ENCODE measurements at places on chromosomes 7 and 10. TPM values are rescaled to one million over a fixed set of nuclear protein-coding genes. Genes with fewer than 3 reads are reported as not detected.

- DNase-seq, result peak; percentile 54
- no peak overlapping the region for H3K4me3 ChIP-seq
- H3K4me1 ChIP-seq, result no peaks in the 10 kb centered on the region
These were observed 3.4 kb upstream of the ARHGAP22 start for GRCh38 chr10:48608279-48608681.

DNA sequence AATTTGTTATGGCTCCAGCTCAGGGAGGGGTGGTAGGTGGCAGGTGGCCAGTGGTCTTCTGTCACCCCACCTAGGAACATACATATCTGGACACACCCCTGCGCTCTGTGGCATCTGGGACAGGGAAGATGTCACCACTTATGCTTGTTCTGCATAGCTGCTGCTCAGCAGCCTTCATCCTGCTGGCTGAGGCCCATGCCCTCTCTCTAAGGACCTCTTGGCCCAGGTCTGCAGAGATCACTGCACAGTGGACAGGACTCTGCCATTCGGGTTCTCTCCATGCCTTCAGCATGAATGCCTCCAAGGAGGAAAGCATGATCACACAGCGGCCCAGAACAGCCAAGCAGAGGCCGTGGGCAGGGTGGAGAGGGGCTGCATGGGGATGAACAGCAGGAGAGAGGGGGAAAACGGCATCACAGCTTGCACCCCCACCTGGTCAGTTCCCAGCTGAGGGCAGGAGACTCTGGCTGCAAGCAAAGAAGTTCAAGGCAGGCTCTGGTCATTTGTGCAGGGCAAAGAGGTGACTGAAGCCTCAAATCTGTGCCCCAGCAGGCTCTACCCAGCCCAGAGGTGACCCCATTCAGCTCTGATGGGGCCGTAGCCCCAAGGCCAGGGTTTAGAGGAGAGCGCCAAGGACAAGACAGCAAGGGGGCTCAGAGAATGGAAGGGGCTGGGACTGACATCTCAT is 47.8 kb upstream of the GDF10 start:
- H3K4me1 ChIP-seq, result no peaks in the 10 kb centered on the region
- H3K27ac ChIP-seq, result no peak overlapping the region
- no peak overlapping the region for H3K4me3 ChIP-seq
- H3K36me3 ChIP-seq, result no peaks in the 10 kb centered on the region

PDE6C gene
- not detected for total RNA-seq

NUDT13 gene
- 0.78 TPM for total RNA-seq

GRCh38 chr10:46033602-46034011 is 3.2 kb upstream of the NCOA4 start:
- H3K27me3 ChIP-seq, result no peaks in the 10 kb centered on the region
- H3K4me3 ChIP-seq, result no peak overlapping the region
- H3K27ac ChIP-seq, result no peak overlapping the region
- DNase-seq, result peak; percentile 36
- H3K36me3 ChIP-seq, result peaks cover 19% of the 10 kb centered on the region
- H3K4me1 ChIP-seq, result peaks cover 14% of the 10 kb centered on the region

DNA sequence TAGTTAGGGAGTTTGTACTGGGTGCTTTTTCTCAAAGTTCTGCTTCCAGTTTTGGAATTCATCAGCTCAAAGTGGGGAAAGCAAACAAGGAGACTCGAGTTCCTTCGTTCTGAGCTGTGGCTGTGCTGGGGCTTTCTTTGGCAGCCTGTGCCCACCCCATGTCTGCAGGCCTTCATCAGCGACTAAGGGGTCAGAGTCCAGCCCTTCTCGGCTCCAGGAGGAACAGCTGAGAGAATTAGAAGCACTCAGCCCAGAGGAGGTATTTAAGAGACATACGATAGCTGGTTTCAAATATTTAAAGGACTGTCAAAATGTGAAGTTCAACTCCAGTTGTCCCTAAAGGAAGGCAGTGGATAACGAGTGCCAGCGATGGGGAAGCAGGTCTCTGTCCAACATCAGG is 41.3 kb downstream of the SH3PXD2A start:
- H3K36me3 ChIP-seq, result no peaks in the 10 kb centered on the region
- H3K4me3 ChIP-seq, result no peak overlapping the region
- no peak overlapping the region for H3K27ac ChIP-seq
- no peak for DNase-seq
- peaks cover 14% of the 10 kb centered on the region for H3K4me1 ChIP-seq

DNA sequence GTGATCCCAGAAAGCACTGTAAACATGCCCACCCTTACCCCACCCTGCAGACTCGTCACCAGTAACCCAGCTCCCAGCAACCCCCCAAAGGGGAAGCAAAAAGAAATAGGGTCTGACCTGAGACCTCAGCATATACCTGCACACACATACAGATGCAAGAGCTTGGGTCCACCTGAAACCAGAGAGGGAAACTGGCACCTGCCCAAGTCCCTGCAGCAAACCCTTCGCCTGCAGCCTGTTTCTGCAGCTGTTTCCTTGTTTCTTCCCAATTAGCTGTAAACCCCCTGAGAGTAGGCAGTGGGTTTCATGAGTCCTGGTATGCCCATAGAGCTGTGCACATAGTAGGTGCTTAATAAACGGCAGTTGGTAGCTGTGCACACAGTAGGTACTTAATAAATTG is 140.5 kb downstream of the FGFR2 start:
- H3K36me3 ChIP-seq, result no peaks in the 10 kb centered on the region
- H3K27me3 ChIP-seq, result no peaks in the 10 kb centered on the region
- DNase-seq, result no peak

DNA sequence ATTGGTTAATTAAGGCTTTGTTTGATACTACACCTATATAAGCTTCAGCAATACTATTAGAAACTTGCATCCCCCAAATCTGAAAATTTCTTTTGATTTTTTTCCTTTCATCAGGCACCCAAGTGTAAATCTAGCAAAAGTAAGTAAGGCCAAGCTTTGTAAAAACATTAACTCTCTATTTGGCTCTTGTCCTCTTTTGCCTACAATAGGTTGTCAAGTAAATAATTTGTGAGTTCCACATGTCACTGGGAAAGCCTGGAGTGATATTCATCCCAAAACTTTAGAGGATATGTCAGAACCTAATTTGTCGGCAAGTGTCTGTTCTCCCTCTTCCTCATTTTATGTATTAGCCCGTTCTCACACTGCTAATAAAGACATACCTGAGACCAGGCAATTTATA is 492.4 kb downstream of the IPMK start:
- DNase-seq, result no peak
- H3K36me3 ChIP-seq, result no peaks in the 10 kb centered on the region
- no peak overlapping the region for H3K27ac ChIP-seq
- peaks cover 20% of the 10 kb centered on the region for H3K4me1 ChIP-seq
- H3K27me3 ChIP-seq, result no peaks in the 10 kb centered on the region
- no peak overlapping the region for H3K4me3 ChIP-seq

GOLGA7B gene
- 1.0 TPM for total RNA-seq

NKX2-3 gene
- not detected for total RNA-seq

CALML5 gene
- total RNA-seq, result not detected

- no peak overlapping the region for H3K4me3 ChIP-seq
- H3K27ac ChIP-seq, result no peak overlapping the region
- H3K36me3 ChIP-seq, result no peaks in the 10 kb centered on the region
These were observed 243.0 kb upstream of the FZD8 start for GRCh38 chr10:35885076-35885475.

- H3K4me1 ChIP-seq, result peaks cover 11% of the 10 kb centered on the region
- H3K36me3 ChIP-seq, result no peaks in the 10 kb centered on the region
- no peak overlapping the region for H3K27ac ChIP-seq
- no peaks in the 10 kb centered on the region for H3K27me3 ChIP-seq
- DNase-seq, result peak; percentile 19
These were observed 46.2 kb downstream of the GRK5 start for GRCh38 chr10:119253433-119254174.

DNA sequence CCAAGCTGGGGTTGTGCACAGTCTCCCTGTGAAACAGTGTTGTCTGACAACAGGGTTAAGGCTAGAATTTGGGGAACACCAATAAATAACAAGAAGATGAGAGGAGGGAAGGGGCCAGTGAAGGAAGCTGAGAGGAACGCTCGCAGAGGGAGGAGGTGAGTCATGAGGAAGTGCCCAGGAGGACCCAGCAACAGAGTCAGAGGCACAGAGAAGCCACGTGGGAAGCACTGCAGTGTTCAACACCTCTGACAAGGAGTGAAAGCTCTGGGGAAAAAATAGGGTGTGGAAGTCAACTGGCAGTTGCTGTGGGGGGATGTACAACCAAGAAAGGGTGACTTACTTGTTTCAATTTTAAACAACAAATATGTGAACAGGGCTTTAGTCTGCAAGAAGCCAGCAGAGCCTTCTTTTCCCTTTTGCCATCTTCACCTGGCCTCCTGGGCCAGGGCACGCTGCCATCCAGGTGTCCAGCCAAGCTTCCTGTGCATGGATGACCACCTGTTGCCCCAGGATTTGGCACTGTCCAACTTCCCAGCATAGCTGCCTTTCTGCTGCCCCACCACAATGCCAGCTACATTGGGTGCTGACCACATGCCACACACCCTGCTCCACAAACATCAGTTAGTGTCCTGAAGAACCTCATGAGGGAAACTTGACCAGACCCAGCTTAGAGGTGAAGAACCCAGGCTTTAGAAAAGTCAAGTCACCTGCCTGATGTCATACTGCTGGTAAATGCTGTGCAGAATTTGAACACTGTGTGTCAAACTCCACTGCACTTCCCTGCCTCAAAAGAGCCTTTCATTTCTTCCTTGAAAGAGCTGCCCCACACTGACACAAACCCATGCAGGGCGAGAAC is 69.6 kb downstream of the ATXN7L1 start:
- H3K36me3 ChIP-seq, result peaks cover 17% of the 10 kb centered on the region
- H3K4me3 ChIP-seq, result no peak overlapping the region
- H3K27me3 ChIP-seq, result no peaks in the 10 kb centered on the region

PRPS1L1 gene
- total RNA-seq, result not detected

GRCh38 chr10:76297780-76298281 is 866.4 kb downstream of the LRMDA start:
- H3K36me3 ChIP-seq, result no peaks in the 10 kb centered on the region
- no peak for DNase-seq
- no peaks in the 10 kb centered on the region for H3K4me1 ChIP-seq

DNA sequence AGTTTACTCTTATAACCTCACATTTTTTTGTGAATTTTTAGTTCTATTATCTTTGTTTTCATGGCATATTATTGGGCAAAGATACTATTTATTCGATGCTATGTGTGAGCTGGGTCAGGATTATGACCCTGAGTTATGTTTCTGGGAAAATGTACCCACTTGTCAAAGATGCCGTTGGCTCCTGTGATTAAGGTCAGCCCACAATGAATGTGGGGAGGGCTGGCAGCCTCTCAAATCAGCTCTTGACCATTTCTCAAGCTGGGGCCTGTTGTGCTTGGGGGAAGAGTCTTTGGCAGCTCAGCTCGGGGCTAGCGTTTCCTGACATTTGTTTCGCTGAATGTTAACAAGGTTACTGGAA is 97.5 kb downstream of the TCF7L2 start:
- H3K27ac ChIP-seq, result no peak overlapping the region
- peaks cover 33% of the 10 kb centered on the region for H3K4me1 ChIP-seq
- H3K4me3 ChIP-seq, result no peak overlapping the region
- DNase-seq, result no peak
- no peaks in the 10 kb centered on the region for H3K27me3 ChIP-seq

All from Calu3 (cell line).